ENCODE measurements at places on chromosomes 1 and 21. TPM values are rescaled to one million over a fixed set of nuclear protein-coding genes. Genes with fewer than 3 reads are reported as not detected.

C1orf35 gene
- 25.5 TPM for total RNA-seq

RABGGTB gene
- 57.6 TPM for total RNA-seq

FAM229A gene
- total RNA-seq: 4.3 TPM

DDX59 gene
- total RNA-seq: 25.4 TPM

SLC1A7 gene
- total RNA-seq: 0.37 TPM

- H3K27ac ChIP-seq: peak within 1 kb of the TSS; percentile 85
- DNase-seq: peak; percentile 87
- H3K27me3 ChIP-seq: no peaks in the 10 kb centered on the region
These were observed at the start of gene IARS2 for GRCh38 chr1:220094016-220094911. Gene IARS2 (plus strand): TSS chr1:220094132. CDS start chr1:220094217, 85 bp downstream.

DNA sequence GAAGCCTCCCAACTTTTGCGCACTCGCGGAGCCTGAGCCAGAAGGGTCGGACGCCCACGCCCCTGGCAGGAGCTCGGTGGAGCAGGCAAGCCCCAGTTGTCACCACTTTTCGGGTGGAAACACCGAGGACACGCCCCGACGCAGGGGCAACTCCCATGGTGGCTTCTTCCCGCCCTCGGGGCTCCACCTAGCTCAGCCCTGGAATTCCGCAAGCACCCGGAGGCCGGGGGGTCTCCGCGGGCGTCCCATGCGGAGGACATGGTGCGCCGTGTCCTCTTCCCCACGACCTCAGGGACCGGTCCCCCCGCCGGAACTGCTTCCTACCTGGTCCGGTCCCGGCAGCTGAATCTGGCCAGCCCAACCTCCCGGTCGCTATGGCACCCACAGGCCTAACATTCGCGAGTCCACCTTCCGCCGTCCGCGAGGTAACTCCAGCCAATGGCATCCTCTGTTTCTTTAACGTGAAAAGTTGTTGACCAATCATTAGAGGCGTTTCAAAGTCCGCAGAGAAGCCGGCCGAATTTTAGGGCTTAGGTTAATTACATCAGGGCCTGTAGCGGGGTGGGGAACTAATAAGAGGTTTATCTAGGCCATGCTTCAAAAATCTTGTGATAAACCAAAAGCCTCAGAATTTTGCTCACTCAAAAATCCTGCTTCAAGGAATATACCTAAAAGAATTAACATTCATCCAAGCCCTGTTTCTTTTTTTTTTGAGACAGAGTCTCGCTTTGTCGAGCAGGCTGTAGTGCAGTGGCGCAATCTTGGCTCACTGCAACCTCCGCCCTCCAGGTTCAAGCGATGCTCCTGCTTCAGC, at the start of gene STPG1:
Gene STPG1, minus strand, starts transcription at position 433 of the 814 bp plus-strand sequence. CDS start 12,394 bp downstream, outside the sequence.
- no peaks in the 10 kb centered on the region for H3K36me3 ChIP-seq
- H3K27ac ChIP-seq: peak within 1 kb of the TSS; percentile 83
- DNase-seq: peak; percentile 91
- peaks cover 27% of the 10 kb centered on the region for H3K4me1 ChIP-seq

- H3K27me3 ChIP-seq: peaks cover 3% of the 10 kb centered on the region
- H3K4me1 ChIP-seq: peaks cover 30% of the 10 kb centered on the region
- H3K27ac ChIP-seq: no peak overlapping the region
- DNase-seq: peak; percentile 48
- no peaks in the 10 kb centered on the region for H3K36me3 ChIP-seq
These were observed 6.3 kb upstream of the INAVA start for GRCh38 chr1:200888349-200888838.

GRCh38 chr1:118578276-118578675, 393.2 kb upstream of the SPAG17 start:
- H3K4me1 ChIP-seq: no peaks in the 10 kb centered on the region
- no peak overlapping the region for H3K4me3 ChIP-seq

- no peaks in the 10 kb centered on the region for H3K36me3 ChIP-seq
- no peak for DNase-seq
- no peaks in the 10 kb centered on the region for H3K27me3 ChIP-seq
- no peak overlapping the region for H3K4me3 ChIP-seq
- no peak overlapping the region for H3K27ac ChIP-seq
- H3K4me1 ChIP-seq: no peaks in the 10 kb centered on the region
These were observed 11.3 kb upstream of the SYT6 start for GRCh38 chr1:114164840-114165543.

GRCh38 chr1:99682291-99682751, 36.4 kb downstream of the PALMD start:
- no peaks in the 10 kb centered on the region for H3K27me3 ChIP-seq
- DNase-seq: no peak
- H3K36me3 ChIP-seq: no peaks in the 10 kb centered on the region
- no peak overlapping the region for H3K27ac ChIP-seq
- H3K4me1 ChIP-seq: peaks cover 7% of the 10 kb centered on the region
- no peak overlapping the region for H3K4me3 ChIP-seq
